ENCODE measurements at places on chromosomes 12 and 14.

DNA sequence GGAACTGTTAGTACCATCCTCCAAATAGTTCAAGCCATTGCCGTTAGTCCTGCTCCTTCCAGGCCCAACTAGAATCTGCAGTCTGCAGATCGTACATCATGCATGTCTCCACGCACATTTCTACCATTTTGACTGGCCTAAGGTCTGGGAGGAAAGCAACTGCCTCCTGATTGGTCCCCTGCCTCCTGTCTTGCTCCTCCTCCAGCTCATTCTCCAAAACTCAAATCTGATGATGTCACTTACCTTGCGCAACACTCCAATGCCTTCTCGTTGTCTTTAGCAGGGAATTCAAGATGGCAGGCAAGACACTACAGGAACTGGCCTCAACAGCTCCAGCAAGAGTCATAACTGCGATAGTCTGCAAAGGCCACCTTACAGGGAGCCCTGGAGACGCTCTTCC, 9.7 kb upstream of the HCAR1 start:
- no peak for DNase-seq

DNA sequence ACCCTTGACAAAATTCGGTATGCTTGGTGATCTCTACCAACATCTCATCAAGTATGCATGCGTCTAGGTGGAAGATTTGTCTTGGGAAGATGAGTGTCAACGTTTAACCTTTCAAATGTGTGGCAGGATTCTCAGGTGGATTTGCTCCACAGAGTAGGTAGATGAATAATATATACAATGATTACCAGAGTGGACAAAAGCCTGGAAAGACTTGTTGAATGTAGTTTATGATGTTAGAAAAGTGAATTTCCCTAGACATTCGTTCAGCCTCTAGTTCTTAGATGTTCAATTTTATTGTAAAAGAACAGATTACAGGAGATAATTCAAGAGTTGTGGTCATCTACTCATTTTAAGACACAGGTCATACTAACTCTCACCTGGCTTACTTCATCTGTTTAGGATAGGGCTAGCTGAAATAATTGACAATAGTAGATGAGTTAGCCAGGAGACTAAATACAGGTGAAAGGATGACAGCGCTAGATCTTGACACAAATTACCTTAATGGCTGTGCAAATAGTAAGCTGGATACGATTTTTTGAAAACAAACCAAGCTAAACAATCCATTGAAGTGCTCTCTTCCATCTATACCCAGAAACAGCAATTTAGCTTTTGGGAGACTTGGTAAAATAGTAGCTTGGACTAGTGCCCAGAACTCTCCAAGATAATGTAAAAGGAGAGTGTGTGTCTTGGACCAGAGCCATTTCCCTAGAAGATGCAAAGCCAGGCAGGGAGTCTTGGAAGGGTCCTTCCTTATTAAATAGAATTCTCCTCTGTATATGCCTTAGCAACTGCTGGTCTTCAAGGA, 168.0 kb downstream of the DACT1 start:
- no peak for DNase-seq

DNA sequence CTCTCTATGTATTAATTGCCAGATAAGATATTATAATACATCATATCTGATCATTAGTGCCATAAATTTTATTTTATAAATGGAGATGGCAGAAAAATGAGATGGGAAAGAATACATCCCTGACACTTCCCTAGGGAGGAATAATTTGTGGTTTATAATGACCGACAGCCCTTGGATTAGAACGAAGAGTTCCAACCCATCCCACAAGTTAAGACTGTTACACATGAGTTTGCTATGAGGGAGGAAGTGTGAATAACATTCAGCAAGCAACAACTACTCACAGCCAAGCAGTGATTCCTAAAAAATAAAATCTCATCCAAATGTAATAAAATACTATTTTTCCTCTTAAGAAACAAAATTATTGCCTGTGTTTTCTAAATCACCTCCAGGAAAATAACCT, 299.0 kb downstream of the CCDC91 start:
- DNase-seq = no peak

DNA sequence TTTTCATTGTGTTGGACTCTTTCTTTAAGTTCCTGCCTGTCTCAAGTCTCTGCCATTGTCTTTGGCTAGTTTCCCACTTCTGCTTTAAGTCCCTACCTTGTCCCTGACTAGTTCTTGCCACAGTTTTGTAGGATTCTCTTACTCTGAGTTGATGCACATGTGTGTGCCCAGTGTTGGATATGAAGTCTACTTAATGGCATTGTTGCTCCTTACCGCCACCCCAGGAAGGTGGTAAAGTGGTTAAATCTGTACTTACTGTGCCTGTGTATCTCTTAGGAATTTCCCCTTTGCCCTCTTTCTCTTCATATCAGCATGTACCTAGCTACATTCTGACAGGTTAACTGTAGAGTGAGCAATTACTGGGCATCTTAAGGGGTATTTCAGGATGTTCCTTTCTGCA, 227.1 kb downstream of the NUBPL start:
- DNase-seq = no peak

DNA sequence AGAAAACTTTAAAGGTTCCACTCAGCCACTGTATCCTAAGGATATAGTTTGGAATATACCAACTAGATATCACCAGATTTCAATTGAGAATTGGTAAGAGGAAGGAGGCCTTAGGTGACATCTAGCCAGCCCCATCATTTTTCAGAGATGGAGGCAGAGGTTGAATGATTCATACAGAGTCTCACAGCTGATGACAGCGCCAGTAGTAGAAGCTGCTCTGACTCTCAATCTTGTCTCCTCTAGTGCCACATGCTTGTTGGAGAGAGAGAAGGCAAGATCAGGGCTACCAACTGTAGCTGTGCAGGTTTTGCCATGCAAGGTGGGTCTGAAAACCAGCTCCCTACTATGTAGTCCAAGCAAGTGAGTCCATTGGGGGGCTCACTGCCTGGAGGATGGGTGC, 6.1 kb downstream of the FRMD6 start:
- DNase-seq = no peak

DNA sequence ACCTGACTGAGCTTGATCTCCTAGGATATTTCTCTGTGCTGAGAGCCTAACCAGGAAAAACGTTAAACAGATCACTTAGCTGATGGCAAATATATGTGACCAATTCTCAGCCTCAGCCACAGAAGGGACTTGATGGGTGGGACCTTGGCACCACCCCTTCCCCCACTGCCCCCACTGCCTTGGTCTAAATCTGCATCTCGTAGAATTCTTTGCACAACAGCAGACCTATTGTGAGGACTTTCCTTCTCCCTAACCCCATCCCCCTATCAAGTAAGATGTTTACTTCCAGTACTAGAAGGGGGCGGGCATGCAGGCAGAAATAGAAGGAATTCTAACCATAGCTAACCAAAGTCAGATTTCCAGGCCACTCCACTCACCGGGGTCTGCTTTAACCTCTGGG, 313.2 kb downstream of the PCNX1 start:
- DNase-seq = no peak

DNA sequence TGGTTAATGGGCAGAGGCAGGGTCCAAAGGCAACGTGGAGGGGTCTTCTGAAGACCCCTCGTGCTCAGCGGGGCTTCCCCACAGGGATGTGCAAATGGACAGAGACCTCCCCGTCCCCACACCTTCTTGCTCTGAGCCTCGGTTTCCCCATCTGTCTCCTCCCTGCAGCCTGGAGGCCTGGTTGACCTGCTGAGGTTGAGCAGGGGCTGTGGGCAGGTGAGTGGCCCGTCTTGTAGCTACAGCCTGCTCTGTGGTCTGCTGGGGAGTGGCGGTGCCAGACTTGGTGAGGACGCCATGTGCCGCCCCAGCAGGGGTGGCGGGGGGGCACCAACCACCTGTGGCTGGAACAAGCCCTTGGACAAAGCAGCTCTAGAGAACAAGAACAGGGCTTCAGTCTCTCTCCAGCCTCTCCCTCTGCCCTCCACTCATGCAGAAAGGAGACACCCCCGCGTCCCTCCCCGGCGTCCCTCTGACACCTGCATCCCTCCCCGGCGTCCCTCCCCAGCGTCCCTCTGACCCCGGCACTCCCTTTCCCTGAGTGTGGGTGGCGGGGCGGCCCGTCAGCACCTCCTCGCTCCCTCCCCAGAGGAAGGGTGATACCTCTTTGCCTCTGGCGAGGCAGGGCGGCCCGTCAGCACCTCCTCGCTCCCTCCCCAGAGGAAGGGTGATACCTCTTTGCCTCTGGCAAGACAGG, 83.7 kb downstream of the NOC4L start:
- no peak for DNase-seq

DNA sequence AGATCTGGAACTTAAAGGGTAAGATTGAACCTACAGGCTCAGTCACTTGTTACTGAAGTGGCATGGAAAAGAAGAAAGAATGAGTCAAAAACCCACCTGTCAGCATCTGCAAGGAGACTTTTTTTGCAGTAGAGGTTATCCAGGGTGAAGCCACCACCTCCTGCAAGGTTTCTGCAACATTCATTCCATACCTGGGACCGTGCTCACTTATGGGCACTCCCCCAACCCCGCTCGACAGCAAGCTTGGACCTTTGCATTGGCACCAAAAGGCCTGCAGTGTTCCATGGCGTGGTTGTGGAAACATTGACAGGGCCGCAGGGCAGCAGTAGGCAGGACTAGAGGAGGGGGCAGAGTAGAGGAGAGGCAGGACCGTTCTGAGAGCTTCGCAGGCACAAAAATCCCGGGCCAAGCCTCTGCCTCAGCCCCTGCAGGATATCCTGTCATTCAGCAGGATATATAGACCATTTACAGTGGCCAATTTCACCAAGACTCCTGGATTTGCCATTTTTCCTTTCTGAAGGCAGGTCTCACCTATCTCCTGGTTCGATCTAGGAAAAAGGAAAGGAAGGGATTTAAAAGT, at the start of gene STAB2:
TSS of gene STAB2 (plus strand) at position 483 of the 580 bp plus-strand sequence. CDS start 204 bp downstream, outside the sequence.
- DNase-seq = no peak

DNA sequence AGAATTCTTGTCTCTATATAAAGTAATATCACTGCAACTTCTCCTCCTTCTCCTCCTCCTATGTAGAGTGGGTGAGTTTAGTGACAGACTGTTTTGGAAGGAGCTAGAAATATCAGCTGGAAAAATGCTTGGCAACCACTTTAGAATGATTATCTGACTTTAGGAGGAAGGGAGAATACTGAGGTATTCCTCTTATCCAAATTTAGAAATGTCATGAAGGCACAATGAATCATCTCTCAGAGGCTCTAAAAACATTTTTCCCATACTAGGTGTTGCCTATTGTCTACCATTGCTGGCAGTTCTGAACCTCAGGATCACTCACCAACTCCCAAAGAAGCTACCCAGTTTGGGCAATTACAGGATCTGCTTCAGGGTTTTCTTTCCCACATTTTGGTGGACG, 306.6 kb upstream of the ATP2B1 start:
- no peak for DNase-seq

GRCh38 chr14:106491851-106492250, 965.5 kb downstream of the TMEM121 start:
- no peak for DNase-seq

- DNase-seq = no peak
Measured at GRCh38 chr14:105855893-105856675, 329.7 kb downstream of the TMEM121 start.

- DNase-seq = no peak
Measured at GRCh38 chr12:11108862-11109261, 16.7 kb upstream of the TAS2R43 start.

- DNase-seq = no peak
Measured at GRCh38 chr12:29674463-29674862, 109.3 kb downstream of the TMTC1 start.

GRCh38 chr12:113242026-113242418, 20.8 kb downstream of the TPCN1 start:
- no peak for DNase-seq

GRCh38 chr14:91255026-91255695, 10.7 kb upstream of the GPR68 start:
- DNase-seq = no peak

- DNase-seq = no peak
Measured at GRCh38 chr14:71137536-71138447, 230.5 kb downstream of the PCNX1 start.

GRCh38 chr14:58026967-58027366, 125.0 kb downstream of the ARMH4 start:
- DNase-seq = no peak

DNA sequence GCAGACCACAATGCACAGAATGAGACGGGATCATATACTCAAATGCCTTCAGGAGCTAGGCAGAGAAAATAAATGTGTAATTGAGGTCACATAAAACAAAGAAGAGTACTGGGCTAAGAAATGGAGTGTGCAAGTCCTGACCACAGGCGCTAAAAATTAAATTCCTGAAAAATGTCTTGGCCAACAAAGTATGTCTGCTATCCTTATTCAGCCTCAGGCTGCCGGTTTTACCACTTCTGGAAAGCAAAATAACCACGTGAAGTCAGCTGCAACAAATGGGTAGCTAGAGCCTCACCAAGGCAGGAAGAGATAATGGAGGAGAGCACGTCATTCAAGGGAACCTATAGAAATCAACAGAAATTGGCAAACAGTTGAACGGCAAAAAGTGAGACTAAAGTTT, 3.1 kb downstream of the PYGL start:
- no peak for DNase-seq

- DNase-seq = no peak
Measured at GRCh38 chr14:86013641-86014040, 483.7 kb downstream of the FLRT2 start.

GRCh38 chr14:104147346-104148125, 9.1 kb downstream of the KIF26A start:
- DNase-seq = no peak

DNA sequence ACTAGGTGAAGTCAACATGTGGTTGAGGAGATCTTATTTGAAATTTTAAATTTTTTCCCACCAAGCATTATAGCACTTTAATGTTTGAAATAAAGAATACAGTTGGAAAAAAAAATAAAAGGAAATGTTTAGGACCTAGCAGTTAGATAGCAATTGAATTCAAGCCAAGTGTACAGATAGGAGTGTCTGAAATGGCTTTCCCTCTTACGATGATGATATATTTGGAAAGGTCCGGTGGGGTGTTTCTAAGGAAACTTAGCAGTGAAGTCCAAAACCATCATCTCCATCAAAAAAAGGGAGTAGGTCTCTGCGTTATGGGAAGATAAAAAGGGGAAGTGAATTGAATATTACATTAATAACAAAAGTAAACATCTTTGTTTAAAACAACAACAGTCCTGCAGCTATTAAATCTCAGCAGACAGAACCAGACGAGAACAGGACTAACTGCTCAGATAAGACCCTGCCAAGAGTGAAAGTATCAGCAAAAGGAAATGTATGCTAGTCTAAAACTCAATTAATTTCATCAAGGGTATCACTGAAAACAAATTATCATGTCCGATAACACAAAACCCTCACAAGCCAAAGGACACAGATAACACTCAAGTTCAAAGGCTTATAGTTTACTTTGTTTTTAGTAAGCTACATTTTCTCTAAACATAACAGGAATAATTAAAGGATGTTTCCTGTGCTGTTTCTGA, 242.0 kb downstream of the BMP4 start:
- DNase-seq = no peak

GRCh38 chr12:16622338-16622737, 16.4 kb upstream of the LMO3 start:
- DNase-seq = no peak

- no peak for DNase-seq
Measured at GRCh38 chr12:129446696-129447095, 457.1 kb downstream of the TMEM132D start.

DNA sequence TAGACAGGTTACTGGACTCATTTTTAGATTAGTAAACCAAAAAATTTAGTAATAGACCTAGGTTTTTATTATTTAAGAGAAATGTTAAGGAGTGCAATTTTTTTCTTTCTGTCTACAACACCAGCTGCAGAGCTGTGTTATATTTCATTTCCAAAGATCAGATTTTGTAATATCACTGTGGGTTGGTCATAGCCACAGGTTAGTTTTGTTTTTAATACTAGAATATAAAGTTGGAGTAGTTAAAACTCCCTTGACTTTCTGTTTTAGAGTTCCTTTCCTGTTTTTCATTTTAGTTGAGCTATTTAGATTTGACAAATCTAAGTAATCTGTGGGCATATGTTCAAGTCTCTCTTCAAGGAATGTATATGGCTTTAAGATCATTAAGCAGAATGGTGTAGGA, 30.7 kb upstream of the GARIN2 start:
- DNase-seq = no peak

Data from stimulated activated CD8-positive, alpha-beta memory T cell treated with anti-CD3 and anti-CD28 coated beads, Interleukin-4, amount 100 ng/mL, for 1 hour (primary cell).